ENCODE measurements at places on chromosomes 6 and 20.

GRCh38 chr20:33863440-33864323, 52.5 kb downstream of the CHMP4B start:
- DNase-seq, result no peak

DNA sequence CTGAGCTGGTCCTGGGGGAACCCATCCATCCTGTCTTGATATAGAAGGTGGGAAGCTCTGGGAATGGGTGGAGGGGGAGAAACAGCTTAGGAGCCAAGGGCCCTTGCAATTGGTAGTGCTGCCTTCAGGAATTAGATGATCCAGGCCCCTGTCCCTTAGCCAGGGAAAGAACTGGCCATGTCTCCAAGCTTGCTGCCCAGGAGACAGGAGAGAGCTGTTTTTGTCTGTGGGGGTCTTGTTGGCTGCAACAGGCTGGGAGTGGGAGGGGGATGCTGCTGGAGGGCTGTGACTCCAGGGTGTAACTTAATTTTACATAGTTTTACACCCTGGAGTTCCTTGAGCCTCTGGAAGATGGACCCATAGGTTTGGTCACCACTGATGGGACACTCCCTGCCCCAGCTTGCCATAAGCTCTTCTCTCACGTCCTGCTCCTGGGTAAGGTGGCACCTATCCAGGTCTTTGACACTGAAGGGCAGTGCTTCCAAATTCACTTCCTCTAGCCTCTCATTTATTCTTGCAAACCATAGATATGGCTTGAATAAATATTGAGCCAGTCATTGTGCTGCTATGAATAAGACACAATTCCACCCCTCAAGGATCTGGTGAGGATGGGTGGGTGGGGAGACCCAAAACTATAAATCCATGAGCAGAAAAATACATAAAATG, 16.8 kb downstream of the VEGFA start:
- no peak for DNase-seq

DNA sequence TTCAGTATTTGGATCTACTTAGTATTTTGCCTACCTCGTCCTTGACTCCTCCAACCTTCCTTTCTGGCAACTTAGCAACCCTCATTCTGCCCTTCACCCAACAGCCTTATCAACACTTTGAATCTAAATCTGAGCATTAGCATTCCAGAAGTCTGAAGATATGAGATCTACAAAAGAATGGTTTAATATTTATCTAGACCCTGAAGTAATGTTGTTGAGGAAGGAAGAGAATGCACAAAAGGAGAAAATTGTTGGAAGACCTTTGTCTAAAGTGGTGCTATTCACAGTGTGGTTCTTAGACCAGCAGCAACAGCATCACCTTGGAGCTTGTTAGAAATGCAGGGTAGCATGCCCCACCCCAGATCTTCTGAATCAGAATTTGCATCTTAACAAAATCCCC, 198.2 kb upstream of the PLCB4 start:
- no peak for DNase-seq

DNA sequence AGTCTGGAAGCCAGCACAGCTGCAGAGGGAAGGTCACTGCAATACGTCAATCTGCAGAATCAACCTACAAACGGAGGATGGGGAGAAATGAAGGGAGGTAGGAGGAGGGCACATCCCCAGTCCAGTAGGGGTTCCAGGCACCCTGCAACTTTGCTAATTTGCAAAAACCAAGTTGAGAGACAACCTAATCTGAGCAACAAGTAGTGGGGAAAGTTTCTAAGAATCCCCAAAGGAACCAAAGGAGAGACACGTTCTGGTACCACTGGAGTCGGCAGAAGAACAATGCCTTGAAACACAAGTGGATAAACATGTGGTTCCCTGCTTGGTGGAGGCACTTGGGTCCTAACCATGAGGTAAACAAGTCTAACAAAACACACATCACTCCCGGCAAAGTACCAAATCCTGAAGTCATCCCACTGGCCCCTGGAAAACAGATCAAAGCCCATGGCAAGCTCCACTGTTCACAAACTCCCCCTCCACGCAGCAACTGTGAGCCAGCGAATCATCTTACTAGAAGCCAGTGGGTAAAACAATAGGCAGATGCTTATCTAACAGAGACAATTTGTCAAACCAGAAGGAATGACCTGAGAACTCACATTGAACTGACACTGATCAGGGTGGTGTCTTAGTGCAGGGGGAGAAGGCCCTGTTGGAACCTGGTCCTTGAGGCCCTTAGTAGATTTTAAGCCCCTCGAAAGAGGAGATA, 4.7 kb downstream of the MRPS18A start:
- DNase-seq, result no peak

DNA sequence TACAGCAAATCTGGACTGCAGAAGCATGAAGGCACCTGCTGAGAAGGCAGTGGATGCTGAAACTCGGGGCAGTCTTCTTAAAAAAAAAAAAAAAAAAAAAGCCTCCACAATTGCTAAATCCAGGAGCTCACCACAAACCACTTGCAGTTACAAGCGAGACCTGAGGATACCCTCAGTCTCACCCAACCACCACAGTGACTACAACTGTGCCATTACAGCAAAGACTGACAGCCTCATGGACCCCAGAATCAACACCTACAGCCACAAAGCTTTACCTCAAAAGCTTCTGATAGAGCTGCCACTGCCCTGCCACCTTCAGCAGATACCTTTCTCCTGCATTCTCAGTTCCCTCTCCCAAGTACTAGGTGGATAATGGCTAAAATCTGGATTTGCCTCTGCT, 9.0 kb downstream of the COL21A1 start:
- DNase-seq, result no peak

GRCh38 chr6:150410906-150411305, 42.1 kb downstream of the IYD start:
- DNase-seq, result no peak

DNA sequence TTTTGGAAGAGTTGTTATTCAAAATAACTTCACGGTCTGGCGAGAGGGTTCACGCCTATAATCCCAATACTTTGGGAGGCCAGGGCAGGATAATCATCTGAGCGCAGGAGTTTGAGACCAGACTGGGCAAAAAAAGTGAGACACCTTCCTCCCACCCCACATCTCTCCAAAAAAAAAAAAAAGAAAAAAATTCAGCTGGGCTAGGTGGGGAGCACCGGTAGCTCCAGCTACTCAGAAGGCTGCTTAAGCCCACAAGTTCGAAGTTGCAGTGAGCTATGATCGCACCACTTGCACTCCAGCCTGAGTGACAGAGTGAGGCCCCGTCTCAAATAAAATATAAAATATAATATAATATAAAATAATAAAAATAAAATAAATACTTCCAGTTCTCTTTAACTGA, 10.4 kb downstream of the OR2B2 start:
- DNase-seq, result no peak

DNA sequence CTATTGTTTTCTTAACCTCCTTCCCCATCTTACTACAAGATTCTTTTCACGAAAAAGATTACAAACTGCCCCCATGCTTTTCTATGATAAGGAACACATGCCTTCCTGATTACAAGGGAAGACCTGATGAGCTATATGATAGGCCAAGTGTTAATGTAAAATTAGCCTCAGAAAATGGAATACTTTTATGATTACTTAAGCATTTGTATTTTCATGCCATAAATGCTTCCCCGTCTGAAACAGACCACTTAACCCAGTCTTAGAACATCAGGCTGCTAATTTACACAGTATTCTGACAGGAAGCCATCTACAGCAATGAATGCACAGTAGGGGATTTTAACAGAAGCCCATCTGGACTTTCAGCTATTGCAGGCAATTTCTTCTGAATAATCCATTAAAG, 274.9 kb downstream of the HAO1 start:
- no peak for DNase-seq

- DNase-seq, result no peak
These were observed 80.6 kb downstream of the KCNQ5 start for GRCh38 chr6:72702421-72702820.

DNA sequence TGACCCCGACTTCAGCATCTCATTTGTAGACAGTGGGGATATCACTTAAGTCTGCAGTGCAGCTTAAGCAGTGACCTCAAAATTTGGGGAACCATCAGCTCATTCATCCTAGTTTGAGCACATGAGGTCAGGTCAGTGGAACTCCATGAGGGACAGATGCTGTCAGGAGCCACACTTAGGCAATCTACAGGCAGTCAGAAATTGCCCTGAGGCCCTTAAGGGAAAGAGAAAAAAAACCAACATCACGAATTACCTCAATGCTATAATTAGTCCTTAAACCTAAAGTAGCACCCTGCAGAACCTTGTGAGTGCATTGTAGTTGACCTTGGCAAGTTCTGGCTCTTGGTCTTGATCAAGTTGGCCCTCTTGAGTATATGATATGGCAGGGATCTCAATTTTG, 21.1 kb downstream of the TMEM74B start:
- no peak for DNase-seq

GRCh38 chr6:132192631-132193030, 208.6 kb downstream of the MOXD1 start:
- DNase-seq, result no peak

DNA sequence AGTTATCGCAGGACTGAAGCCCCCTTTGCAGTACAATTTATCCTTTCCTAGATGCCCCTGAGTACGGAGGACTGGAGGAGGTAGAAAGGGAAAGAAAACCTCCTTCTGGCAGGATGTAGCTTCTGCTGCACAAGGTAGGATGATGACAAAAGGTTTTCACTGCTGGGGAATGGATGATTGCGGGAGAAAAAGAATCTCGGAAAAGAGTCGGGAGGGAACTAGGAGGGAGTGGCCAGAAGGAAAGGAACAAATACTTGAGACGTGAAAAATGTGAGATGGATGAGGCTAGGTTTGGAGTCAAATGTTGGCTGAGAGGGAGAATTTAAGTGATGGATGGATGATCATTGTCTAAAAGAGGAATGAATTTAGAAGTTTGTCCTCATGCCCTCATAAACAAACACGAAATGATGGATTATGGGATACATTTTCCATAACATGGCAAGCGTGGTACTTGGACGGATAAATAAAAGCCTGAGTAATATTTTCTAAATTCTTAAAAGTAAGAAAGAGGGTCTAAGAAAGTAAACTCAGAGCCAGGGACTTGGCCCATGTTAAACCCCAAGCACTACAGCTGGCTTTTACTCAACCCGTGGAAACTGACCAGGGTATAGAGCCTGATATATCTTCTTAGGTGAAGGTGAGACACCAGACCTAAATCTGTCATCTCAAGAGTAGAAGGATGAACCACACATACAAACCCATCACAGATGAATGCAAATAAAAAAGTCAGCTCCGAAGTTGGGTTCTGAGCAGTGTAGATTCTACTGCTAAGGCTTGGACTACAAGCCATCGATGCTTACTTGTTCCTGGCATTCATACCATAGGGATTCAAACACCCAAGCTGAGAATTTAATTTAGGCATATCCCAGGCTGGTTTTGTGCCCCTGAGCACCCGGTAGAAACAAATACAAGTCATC, 72.4 kb downstream of the HFE start:
- no peak for DNase-seq

DNA sequence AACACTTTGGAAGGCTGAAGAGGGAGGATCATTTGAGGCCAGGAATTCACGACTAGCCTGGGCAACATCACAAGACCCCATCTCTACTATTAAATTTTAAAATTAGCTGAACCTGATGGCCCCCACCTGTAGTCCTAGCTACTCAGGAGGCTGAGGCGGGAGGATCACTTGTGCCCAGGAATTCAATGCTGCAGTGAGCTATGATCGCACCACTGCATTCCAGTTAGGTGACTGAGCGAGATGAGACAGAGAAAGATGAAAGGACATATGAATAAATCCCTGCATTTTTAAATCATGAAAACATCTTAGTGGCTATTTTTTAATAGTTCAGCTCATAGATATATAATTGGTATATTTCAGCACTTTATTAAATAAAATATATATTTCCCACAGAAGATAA, 93.8 kb downstream of the GPR63 start:
- DNase-seq, result no peak

DNA sequence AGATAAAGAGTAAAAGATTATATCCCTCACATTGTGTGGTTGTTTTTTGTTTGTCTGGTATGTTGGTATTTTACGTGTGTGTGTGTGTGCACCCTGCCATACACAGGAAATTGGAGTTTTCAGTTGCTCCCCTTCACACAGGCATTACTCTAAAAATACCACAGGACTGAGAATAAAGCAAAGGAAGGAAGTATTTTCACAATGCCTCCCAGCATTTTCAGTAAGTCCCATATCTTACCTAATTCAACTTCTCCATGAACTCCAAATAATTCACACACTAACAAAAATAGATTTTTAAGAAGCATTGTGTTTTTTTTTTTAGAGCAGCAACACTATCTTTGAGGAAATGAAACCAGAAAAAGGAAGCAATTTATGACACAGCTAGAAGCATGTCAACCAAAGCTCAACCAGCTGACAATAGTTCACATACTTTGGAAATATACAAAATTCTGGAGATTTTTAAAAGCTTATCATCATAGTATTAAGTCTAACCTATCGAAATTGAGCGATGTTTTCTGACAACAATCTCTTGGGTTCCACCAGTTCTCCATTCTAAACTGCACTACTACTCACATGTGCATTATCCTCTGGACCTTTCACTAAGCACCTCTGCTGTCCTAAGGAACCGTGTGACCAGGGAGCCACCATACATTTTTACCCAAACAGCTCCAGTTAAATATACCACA, 2.1 kb downstream of the UBE2J1 start:
- DNase-seq, result no peak

GRCh38 chr6:16647422-16647821, 113.8 kb downstream of the ATXN1 start:
- no peak for DNase-seq

- no peak for DNase-seq
These were observed 1.9 kb downstream of the FAM135A start for GRCh38 chr6:70415247-70415646.

DNA sequence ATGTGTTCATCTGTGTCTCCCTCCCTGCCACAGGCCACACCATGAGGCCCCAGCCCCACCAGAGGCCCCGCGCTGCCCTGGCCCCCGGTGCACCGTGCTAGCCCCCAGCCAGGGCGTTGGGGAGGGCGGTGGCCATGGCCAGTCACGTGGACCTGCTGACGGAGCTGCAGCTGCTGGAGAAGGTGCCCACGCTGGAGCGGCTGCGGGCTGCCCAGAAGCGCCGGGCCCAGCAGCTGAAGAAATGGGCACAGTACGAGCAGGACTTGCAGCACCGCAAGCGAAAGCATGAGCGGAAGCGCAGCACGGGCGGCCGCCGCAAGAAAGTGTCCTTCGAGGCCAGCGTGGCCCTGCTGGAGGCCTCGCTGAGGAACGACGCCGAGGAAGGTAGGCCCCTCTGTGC, 30.3 kb downstream of the PPP1R16B start:
- no peak for DNase-seq

GRCh38 chr6:106125925-106126435, 39.8 kb downstream of the PRDM1 start:
- DNase-seq, result peak; percentile 34

GRCh38 chr6:32697031-32697430, 30.6 kb upstream of the HLA-DQB1 start:
- DNase-seq, result no peak

Measured in activated T-cell treated with anti-CD3 and anti-CD28 coated beads, Interleukin-2, amount 50 U/mL, for 4 hours (primary cell).